ENCODE measurements at places on chromosomes 16 and 17.

DNA sequence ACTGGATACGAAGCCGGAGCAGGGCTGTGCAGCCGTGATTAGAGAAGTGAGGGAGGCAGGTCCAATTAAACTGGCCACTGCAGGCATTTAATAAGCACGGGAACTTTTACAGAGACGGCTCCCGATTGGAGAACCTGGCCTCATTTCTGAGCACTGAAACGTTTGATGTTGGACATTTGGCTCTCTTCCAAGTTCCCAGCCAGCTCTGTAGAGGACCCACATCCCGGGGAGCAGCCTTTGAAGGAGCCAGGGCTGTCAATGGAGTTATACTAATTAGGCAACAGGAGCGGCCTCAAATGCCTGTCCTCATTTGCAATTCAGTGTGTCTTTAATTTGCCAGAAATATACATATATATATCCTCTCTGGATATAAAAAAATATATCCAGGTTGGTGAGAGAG lies 499.4 kb upstream of the C16orf82 start:
- no peak for DNase-seq

- peak; percentile 34 for DNase-seq
Observed at GRCh38 chr17:42675965-42676423, 800 bp downstream of the PLEKHH3 start.

GRCh38 chr16:79691007-79691406 lies 90.5 kb upstream of the MAF start:
- no peak for DNase-seq

DNA sequence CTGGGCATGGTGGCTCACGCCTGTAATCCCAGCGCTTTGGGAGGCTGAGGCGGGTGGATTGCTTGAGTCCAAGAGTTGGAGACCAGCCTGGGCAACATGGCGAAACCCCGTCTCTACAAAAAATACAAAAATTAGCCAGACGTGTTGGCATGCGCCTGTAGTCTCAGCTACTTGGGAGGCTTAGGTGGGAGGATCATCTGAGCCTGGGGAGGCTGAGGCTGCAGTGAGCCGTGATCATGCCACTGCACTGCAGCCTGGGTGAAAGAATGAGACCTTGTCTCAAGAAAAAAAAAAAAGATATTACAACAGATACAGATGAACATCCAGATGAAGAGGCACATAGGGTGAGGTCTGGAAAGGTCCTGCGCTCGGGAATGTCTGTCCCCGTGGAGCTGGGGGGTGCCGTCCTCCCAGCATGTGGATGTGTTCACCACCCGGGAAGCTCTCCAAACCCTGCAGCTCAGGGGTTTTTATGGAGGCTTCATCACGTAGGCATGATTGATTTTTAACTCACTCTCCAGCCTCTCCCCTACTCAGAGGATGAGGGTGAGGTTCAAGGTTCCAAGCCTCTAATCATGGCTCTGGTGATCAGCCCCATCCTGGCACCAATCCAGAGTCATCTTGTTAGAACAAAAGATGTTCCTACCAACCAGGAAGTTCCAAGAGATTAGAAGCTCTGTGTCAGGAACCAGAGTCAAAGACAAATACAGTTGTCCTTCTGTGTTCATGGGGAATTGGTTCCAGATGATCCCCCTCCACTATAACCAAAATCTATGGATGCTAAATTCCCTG lies 85.0 kb upstream of the DNAJA2 start:
- DNase-seq: no peak

GRCh38 chr17:41885733-41886132 lies 20.5 kb upstream of the KLHL11 start:
- DNase-seq: peak; percentile 49

DNA sequence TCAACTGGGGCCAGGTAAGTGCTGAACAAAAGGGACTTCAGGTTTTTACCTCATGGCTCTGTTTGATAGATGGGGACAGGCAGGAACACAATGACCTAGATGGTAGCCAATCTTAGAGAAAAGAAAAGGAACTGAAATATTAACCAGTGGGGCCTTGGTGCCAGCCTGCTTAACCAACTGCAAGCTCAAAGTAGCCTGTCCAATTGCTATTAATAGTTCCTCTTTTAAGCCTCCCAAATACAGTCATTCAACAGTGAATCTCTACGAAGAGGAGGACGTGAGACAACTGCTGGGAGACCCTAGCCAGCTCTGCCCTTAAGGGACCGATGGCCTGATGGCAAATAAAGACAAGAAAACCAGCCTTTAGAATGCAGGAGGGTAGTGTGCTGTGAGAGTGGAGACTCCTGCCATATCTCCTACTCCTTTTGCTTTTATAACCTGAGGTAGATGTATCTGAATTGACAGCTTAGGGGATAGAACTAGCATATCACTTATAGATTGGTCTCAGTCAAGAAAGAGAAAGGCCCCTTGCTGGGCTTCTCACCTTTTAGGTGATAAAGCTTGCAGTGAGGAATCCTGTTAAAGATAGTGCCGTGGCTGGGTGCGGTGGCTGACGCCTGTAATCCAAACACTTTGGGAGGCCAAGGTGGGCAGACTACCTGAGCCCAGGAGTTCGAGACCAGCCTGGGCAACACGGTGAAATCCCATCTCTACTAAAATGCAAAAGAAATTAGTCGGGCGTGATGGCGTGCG lies 28.3 kb downstream of the ARSG start:
- no peak for DNase-seq

- no peak for DNase-seq
Observed at GRCh38 chr17:78528541-78528940, 48.7 kb downstream of the DNAH17 start.

DNA sequence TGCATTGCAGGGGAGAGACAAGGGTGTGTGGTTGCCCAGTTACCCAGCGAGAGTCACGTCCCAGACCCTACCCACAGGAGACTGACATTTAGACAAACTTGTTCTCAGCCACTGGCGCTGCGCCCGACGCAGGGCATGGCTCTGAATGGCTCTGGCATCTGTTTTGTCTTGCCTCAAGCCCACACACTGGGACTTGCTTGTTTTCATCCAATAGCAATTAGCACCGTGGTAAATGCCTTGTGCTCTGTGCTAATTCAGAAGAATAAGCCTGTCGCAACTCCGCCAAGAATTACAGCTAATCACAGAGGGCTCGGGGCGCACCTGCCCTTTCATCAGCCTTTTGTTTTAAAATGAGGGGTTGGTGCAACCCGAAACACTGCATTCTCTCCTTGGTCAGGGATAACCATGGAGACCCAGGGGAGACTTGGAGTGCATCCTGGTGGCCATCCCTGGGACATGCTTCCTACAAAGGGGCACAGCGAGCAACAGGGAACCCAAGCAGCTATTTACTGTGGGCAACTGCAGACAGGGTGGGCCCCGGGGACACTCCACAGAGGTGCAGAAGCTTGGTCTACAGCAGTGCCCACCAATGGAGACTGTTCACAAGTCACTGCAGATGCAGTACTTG lies 220.6 kb upstream of the ZFHX3 start:
- peak; percentile 30 for DNase-seq

DNA sequence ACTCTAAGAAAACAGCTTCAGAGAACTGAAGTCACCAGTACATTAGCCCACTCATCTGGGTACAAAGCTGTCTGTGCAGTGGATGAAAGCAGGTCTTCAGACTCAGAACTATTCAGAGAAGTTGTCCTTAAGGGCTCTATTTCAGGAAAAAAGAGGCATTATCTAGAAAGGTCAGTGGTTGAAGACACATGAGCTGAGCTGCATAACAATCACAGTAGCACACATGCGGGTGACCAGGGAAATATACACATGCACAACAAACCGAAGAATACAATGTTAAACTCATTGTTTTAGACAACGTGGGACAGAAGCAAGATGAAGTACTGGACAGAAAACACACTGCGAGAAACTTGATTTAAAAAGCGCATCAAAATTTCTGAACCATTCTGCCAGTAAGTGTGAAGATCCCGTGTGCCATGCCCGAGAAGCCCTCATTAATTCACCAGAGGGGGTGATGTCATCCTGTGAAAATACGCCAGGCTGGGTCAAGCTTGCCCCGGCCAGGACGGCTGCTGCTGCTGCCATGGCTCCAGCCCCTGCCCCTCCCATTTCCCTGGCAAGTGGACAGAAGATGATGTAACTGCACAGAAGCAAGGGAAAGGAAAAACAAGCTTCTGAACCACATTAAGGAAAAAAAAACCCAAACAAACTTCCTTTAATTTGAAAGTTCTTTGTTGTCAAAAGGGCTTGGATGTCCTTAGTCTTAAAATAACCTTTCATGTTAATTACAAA lies 10.1 kb downstream of the DYNC1LI2 start:
- no peak for DNase-seq

DNA sequence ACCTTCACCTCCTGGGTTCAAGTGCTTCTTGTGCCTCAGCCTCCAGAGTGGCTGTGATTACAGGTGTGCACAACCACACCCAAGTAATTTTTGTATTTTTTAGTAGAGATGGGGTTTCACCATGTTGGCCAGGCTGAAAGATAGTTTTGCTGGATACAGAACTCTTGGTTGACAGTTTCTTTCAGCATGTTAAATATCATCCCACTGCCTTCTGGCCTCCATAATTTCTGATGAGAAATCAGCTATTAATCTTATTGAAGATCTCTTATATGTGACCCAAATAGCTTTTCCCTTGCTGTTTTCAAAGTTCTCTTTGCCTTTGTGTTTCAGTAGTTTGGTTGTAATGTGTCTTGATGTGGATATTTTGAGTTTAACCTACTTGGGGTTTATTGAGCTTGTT lies 50.3 kb upstream of the BRD7 start:
- no peak for DNase-seq

DNA sequence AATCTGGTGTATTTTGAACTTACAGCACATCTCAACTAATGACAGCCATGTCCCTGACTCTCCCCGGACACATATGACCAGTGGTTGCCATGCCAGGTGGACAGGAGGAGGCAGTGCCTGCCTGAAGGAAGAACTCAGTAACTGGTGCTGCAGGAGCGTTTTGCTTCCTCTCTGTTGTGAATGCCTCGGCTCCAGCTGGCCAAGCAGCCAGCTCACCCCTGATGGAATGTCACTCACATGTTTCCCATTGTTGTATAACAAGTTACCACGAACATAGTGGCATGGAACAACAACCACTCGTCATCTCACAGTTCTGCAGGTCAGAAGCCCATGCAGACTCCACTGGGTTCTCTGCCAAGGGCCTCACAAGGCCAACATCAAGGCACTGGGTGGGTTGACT lies 20.1 kb upstream of the IRF8 start:
- peak; percentile 61 for DNase-seq

DNA sequence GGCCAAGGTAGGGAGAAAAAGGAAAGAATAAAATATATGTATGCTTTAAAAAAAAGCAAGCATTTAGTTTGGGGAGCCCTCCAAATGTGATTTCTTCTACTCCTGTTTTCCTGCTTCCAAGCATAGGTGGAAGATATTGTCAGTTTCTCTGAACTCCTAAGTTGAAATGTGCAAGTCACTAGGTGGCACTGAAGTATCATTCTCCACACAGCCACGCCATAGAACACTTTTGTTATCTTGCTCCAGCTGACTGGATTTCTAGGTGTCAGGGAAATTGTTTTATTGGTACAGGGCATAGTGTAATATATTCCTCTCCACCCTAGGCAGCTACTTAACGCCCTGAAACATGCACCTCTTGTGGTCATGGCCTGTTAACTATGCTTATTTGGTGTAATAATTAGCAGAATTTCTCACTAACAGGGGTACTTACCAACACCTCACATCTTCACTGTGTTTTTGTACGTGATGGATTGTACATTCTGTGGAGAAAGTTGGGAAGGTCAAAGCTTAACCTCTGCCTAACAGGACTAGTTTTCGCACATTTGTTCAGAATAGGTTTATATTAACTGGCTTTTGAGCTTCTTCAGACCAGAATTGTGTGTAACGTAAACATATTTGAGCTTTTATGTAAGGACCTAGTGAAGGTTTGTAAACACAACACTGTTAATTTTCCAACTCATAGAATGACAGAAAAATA lies 69.3 kb downstream of the FTO start:
- DNase-seq: peak; percentile 24

GRCh38 chr17:44384281-44384822 lies 5.1 kb downstream of the ITGA2B start:
- DNase-seq: no peak

GRCh38 chr17:46166692-46167249 lies 26.5 kb downstream of the KANSL1 start:
- no peak for DNase-seq

DNA sequence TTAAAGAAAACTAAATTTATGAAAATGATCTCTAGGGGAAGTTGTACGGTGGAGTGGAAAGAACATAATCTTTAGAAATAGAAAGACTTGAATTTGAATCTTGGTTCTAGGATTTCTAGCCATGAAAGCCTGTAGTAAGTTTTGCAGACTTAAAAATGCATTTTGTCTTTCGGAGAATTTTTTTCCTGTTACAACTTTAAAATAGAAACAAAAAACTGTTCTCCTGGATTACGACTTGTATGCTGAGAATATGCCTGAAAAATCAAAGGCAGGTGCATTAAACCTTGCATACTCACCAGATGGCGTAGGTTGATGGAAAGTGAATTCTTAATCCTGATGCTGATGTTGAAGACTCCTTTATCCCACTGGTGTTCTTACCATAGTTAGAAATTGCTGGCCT lies 7.5 kb upstream of the MPHOSPH6 start:
- DNase-seq: no peak

DNA sequence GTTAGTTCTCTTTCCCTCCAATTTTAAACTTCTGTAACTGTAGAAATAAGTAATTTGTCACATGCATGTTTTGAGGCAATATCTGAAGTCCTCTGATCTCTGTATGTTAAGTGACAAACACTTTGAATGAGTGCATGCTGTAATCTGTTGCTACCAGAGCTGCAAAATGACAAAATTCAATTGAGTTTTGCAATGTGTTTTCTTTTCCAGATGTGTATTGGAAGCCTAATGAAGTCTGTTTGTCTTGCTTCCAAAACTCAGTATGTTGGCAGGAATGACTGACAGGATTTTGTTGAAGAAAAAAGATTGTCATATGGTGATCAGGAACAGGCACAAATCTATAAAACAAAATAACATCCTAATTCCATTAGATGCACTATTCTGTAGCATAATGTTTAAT lies 561.6 kb upstream of the CDH8 start:
- DNase-seq: no peak

DNA sequence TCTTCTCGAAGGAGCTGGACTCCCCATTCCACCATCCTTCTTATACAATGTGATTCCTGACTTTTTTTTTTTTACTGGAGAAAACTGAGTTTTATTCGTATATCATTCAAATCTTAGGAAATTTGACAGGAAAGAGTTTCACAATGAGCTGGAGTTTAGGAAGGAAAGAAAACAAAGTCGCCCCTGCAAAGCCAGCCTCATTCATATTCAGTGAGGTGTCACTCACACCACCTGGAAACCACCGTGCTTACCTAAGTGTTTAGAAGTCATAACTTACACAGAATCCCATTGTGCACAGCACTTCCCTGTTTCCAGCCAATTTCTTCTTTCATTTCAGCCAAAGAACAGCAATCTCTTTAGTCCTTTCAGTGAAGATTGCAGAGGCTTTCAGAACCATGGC lies 90.3 kb upstream of the CHMP6 start:
- no peak for DNase-seq

- no peak for DNase-seq
Observed at GRCh38 chr17:2110436-2110835, 55.5 kb downstream of the HIC1 start.

GRCh38 chr16:48511071-48511540 lies 98.9 kb downstream of the N4BP1 start:
- DNase-seq: no peak

- DNase-seq: no peak
Observed at GRCh38 chr16:49496656-49497055, 123.1 kb downstream of the C16orf78 start.
